SK-N-SH treated with all-trans-retinoic acid at 6 μM for 48 hours (cell line): ENCODE measurements at places on chromosomes 6 and 20.

DNA sequence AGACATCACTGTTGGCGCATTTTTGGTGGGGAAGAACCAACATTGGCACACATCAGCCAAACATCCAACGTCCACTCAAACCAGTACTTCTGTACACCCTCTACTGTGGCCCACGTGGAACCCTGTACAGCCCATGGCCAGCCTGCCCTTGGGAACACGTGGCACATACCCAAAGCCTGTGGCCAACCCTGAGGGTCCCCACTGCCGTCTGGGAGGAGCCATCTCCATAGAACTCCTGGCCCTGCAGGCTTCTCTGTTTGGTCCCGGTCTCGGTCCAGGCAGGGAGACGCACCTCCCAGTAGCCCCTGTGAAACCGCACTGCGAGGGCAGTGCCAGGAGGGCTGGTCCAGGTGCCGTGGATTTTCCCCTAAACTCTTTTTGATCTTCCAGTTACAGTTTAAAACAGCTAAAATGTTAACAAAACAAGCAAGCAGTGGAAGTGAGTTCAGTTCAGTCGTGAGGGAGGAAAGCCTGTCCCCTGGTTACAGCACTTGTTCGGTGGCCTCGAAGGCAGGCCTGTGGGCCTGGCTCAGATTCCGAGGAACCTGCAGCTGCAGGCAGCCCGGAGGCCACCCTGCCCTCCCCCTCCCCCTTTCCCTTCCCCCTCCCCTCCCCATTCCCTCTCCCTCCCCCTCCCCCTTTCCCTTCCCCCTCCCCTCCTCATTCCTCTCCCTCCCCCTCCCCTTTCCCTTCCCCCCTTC is 233.7 kb downstream of the DLL1 start:
- no peak for ATAC-seq

DNA sequence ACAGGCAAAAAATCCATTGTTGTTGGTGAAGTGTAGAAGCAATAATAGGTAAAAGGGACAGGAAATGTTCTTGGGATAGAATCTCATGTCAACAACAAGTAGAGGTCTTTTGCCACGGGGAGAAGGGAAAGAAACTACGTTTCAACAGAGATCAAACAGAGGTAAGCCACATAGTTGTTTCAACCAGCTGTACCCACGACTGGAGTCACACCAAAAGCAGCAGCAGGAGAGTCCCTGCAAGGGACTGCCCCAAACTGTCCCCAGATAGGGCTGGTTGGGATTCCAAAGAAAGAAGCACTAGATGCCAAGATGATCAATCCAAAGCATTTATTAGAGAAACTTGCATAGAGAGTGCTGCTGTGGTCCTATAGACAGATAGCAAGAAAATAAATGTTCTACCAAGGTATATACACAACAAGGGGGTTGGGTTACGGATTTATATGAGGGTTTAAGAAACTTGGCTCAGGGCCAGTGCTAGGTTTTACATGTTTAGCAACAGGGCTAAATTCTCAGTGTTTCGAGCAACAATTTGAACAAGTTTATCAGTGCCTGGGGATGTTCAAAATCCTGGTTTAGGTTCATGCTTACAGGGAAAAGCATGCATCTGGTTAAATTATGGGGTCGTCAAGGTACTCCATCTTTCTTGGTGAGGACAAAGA is 466.5 kb downstream of the MMUT start:
- ATAC-seq = no peak

GRCh38 chr6:26029570-26029856 is 57.7 kb upstream of the HFE start:
- ATAC-seq = no peak

- ATAC-seq = no peak
Observed at GRCh38 chr6:125123051-125123450, 30.5 kb upstream of the TPD52L1 start.

GRCh38 chr6:25384967-25385366 is 105.8 kb downstream of the CARMIL1 start:
- ATAC-seq = no peak

DNA sequence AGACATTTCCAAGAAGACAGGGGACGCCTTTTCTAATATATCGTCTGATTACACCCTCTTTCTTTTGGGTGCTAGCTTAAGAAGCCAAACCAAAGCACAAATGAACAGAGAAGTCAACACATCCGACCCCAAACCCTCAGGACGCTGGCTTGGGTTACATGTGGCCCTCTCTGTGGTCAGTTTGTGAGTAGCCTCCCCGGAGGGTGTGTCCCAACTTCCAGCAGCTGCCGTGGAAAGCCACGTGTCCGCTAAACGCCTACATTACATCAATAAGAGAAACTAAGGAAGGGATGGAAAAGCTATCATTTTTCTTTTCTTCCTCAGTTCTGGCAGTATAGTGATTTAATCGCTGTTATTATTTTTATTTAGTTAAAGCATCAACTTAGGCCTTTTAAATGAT is 487 bp upstream of the BMP6 start:
- ATAC-seq = no peak

DNA sequence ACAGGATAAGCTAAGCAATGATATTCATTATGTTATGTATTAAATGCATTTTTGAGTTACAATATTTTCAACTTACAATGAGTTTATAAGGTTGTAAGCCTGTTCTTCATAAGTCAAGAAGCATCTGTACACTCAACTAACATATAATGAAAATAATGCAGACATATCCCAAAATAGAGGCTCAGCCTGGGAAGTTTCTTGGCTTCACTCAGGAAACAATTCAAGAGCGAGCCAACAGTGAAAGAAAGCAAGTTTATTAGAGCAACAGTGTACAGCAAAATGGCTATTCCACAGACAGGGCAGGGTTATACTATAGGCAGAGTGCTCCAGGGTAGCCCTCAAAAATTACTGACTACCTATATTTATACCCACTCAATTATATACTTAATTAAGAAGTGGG is 1581.8 kb downstream of the HACE1 start:
- no peak for ATAC-seq

- ATAC-seq = no peak
Observed at GRCh38 chr6:111524735-111525134, 41.7 kb upstream of the REV3L start.

- peak; percentile 38; the same call in 1 of the 3 replicates for ATAC-seq
Observed at GRCh38 chr20:16747291-16747811, 807 bp upstream of the OTOR start.

DNA sequence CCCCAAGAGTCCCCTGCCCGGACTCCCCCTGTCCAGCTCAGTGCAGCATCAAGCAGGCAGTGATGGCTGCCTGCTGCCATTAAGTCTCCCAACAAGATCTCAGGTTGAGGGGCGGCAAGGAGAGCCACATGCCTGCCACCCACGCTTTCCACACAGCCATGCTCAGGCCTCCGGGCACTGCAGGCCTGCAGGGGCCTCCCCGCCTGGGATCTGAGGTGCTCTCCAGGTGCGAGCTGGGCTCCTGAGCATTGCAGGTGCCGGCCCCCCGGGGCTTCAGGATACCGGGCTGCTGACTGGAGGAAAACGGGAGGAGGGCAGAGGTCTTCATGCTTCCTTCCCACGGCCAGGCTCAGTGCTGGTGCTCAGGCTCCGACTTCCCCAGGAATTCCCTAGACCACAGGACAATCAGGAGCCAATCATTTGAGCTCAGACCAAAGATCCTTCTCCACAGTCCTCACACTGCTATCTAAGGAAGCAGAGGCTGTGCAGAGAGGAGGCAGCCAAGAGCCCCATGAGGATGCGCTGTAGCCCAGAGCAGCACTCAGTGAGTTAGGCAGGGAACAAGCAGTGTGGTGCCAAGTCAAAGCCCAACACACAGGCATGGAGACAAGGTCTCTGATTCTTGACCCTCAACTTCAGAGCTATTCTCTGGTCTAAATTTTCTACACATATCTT is 52.7 kb downstream of the PYGB start:
- ATAC-seq = peak; percentile 44

DNA sequence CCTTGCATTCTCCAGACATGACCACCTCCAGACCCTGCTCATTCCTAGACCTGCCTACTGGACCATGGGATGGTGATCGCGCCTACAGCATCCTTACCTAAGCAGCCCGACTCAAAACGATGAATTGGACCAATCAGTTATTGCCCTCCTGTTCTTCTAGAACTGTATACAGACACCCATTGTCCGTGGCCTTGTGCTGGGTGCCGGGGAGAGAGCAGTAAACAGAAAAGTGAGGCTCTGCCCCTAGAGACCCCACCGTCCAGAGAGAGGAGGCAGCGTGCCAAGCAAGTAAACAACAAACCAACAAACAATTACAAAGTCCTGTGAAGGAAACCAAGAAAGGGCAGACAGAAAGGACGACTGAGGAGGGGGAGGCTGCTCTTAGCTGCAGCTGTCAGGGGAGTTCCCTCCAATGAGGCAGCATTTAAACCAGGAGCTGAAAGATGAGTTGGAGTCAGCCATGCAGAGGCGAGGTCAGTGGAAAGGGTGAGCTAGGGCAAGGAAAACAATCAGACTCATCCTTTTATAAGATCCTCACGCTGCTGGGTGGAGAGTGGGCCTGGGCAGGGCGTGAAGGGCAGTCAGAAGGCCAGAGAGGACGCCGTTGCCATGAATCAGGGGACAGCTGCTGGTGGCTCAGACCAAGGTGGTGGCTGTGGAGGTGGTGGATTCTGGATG is 37.6 kb upstream of the BLCAP start:
- no peak for ATAC-seq

- no peak for ATAC-seq
Observed at GRCh38 chr20:25282796-25283195, 34.9 kb downstream of the PYGB start.

GRCh38 chr6:7243179-7243981 is 69.6 kb downstream of the SSR1 start:
- ATAC-seq = peak; percentile 83

GRCh38 chr6:28315628-28316027 is 20.3 kb downstream of the ZSCAN31 start:
- ATAC-seq = no peak

DNA sequence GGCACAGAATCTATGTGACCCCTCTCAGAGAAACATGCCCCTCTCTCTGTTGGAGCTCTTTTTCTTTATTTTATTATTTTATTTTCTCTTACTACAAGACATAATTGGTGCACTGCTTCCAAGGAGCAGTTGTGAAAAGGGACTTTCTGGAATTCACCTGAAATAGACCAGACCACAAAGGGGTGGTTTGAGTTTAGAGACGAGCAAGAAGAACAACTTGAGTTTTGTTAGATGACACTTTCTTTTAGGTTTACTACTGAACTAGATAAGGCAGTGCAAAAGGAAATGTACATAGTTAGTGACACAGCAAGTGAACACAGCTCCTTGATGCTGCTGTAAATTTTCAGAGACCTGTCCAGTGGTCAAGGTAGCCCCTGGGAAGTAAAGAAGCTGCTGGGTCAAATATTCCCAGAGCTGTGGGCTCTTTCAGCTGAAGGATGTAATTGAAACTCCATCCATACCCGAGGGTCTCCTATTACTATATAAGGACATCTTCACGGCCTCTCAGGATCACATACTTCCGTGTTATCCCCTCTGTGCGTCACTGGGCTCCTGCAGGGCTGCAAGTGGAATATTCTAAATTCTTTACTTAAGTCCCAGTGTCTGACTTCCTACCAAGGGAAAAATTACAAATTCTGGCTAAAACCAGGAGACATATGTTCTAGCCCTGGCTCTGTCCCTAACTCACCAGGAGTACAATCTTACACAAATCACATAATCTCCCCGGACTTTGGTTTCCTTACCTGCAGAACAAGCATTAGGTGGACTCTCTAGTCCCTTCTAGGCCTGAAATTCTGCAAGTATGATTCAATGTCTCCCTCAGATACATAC is 69.1 kb upstream of the ADTRP start:
- ATAC-seq = no peak; the same call in 2 of the 3 replicates

DNA sequence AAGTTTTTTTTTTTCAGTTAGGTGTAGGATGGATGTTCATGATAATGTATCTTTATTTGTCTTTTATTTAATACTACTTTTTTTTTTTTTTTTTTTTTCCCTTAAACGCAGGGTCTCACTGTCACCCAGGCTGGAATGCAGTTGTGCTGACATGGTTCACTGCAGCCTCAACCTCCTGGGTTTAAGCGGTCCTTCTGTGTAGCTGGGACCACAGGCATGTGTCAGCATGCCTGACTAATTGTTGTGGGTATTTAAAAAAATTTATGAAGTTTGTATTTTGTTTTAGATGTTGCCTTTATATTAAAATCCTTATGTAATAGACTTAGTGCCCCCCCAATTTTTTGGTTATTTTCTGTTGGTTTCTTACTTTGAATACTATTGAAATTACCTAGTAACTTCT is 42.6 kb downstream of the NCOA3 start:
- peak; percentile 59 for ATAC-seq

- no peak for ATAC-seq
Observed at GRCh38 chr20:57999465-58000111, 228.9 kb downstream of the ANKRD60 start.

DNA sequence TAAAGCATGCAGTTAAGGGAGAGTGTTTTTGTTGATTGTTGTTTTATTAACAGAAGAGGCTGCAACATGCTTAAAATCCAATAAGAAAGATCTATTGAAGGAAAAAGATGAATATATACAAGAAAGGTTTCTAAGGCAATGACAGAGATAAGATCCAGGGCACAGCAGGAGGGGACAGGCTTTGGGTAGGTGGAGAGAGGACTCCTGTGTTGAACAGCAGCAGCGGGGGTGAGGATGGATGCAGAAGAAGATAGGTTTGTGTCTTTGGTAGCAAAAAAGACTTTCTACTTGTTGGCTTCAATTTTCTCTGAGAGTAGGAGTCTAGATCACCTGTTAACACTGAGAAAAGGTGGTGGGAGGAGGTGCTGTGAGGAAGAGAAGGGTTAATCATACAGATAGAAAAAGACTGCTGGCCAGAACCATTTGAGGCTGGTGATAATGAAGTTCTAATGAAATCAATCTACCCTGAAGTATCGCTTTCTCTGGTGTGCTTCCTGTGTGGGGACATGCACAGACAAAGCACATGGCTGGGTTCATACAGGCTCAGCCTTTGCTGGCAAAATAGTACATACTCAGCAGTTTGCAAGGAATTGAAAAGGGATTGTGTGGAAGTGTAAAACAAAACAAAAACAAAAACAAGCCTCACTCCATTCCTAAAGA is 17.2 kb upstream of the DST start:
- ATAC-seq = no peak; the same call in 2 of the 3 replicates

DNA sequence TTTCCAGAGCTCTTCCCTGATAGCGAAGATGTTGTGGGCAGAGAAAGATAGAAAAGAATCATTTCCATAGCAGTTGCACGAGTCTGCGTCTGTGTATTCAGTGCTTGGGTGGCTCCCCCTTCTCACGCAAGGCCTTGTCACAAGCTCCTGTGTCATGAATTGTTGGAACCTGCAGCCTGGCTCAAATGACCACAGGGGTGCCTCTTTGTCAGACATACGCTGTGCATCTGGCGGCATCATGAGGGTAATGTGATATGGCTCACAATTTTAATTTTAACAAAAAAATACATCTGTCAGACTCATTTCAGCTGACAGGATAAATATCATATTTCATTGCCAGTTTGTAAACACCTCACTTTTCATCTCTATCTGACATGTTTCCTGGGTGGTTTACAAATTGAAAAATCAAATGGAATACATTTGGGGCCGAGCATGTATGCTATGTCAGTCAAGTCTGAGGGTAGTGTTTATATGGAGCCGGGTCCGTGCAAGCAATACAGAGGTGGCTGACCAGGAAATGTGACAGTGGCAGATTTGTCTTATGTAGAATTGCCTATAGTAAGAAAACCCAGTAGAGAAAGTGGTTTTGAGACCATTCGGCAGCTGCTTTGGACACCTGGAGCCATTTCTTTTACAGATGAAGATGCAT is 90.9 kb downstream of the CAP2 start:
- ATAC-seq = peak; percentile 21; the same call in 1 of the 3 replicates

GRCh38 chr6:2806644-2807043 is 35.0 kb downstream of the SERPINB1 start:
- ATAC-seq = no peak

- ATAC-seq = no peak
Observed at GRCh38 chr20:41422953-41423352, 56.3 kb upstream of the EMILIN3 start.
